ENCODE measurements at places on chromosomes 12 and 14.

DNA sequence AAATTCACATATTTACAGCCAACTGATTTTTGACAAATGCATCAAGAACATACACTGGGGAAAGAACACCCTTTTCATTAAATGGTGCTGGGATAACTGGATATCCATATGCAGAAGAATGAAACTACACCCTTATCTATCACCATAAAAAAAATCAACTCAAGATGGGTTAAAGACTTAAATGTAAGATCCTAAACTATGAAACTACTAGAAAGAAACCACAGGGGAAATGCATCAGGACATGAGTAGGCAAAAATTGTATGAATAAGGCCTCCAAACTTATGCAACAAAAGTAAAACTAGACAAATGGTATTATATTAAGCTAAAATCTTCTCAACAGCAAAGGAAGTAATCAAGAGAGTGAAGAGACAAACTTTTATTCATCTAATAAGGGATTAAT lies 242.6 kb downstream of the CPNE8 start:
- no peak for DNase-seq

DNA sequence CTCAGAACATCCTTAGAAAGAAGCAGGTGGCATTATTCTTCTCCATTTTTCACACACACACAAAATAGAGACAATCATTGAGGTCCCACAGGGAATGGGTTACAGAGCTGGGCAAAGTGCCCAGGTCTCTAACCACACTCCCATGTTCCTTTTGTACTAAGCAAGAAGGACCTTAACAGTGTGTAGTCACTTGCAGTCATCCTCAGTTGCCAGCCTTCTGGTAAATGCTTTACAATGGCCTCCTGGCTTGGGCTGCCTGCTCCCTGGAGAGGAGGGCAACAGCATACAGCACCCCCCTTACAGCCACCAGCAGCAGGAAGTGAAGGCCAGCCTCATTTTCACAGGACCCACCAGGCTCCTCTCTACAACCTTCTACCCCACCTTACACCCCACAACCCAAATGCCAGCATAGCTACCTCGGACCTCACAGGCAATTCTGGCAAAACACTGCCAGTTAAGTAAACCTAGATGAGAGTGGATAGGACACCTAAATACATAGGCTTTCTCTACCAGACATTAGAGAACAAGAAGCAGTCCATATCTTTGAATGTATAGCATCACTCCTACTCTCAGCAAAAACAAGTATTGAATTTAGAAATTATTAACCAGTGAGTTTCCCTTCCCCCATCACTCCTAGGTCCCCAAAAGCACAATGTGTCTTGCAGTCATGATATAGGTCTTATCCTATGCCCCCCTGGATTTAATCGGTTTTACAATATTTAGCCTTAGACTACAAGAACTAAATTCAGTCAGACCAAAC lies 88.1 kb downstream of the PPP2R5E start:
- DNase-seq: no peak

- no peak for DNase-seq
Observed at GRCh38 chr12:9699898-9700605, 30.5 kb downstream of the CLEC2D start.

DNA sequence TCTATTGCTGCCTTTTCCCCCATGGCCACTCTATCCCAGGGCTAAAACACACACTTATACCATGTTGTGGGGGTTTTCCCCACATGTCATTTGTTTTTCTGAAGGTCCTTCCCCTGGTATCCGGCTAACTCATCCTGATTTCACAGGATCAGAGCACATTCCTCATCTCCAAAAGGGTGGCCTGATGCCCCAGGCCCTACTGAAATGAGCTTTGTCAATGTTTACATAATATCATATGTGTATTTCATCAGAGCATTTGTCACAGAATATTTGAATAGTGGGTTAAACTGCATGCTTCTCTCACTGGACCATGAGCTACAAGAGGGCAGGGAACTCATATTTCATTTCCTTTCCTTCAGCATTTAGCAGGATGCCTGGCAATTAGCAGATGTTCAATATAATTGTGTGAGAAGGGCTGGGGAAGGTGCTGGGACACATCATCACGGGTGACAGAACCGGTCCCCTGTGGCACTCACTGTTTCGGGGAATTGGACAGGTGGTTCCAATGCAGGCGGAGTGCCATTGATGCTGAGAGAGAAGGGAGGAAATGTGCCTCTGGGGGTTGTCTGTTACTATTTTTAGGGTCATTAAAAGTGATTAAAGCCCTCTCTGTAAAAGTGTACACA lies 26.8 kb downstream of the EMP1 start:
- DNase-seq: no peak

DNA sequence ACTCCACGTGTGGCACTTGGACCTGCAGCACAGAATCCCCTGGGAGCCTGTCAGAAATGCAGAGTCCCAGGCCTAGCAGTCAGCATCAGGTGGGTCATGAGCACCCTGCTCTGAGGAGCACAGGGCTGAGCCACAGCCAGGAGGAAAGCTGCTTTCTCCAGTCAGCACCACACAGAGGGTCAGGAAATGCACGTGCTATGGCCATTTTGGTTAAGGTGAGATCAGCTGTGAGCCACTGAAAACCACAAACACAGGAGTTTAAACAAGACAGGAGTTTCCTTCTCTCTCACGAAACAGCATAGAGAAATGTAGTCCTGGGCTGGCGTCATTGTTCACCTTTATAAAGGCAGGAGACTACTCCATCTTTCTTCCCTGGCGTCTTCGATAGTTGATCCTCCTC lies 204.5 kb upstream of the SFSWAP start:
- no peak for DNase-seq

DNA sequence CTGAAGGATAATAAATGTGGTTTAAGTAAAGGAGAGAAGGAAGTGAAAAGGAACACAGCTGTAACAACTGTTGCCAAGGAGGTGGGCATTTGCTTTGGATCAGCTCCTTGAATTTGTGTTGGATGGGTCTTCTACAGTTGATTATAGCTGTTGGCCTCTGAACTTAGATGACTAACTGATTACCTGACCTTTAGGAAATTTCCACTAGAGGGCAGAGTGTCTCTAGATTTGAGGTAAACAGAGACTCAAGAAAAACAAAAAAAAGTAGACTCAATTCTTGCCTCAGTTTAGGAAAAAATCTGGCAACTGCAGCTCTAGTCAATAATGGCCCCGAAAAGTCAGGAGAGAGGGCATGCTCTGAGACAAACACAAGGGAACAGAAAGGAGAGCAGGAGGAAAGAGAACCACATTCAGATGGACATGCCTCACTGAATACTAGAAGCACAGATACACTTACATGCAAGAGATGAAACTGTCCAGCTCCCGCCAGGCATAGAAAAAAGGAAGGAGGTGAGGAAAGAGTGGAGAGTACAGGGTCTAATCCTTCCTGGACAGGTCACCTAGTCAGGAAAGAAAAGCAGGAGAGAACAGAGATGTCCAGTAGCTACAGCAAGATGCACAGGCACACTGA lies 20.6 kb downstream of the COX14 start:
- DNase-seq: no peak

GRCh38 chr12:100967189-100967588 lies 172.6 kb downstream of the ANO4 start:
- no peak for DNase-seq

DNA sequence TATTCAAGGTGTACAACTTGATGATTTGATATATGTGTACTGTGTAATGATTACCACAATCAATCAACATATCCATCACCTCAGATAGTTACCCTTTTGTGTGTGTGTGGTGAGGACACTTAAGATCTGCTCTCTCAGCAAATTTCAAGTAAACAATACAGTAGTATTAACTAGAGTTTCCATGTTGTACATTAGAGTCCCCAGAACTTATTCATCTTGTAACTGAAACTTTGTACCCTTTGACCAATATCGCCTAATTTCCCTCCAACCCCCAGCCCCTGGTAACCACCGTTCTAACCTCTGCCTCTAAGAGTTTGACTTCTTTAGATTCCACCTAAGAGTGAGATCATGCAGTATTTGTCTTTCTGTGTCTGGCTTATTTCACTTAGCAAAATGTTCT lies 12.1 kb downstream of the ADCK1 start:
- DNase-seq: no peak

GRCh38 chr12:109140560-109140959 lies 24.2 kb downstream of the ACACB start:
- DNase-seq: no peak

DNA sequence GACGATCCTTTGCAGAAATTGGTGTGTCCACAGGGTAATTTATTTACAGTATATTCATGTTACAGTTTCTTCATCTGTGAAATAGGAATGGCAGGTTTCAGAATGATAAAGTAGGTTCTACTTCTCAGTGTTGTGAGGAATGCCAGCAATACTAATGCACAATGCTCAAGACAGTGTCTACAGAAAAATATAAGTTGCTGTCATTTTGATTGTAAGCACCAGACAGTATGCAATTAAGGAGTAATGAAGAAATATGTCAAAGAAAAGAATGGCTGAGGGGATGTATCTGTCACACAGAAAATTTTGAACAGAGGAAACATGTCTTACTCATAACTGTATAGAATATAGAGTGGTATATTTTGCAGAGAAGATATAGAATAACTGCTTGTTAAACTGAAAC lies 525.4 kb downstream of the GALC start:
- no peak for DNase-seq
